ENCODE measurements at places on chromosomes 16 and 17.

DNA sequence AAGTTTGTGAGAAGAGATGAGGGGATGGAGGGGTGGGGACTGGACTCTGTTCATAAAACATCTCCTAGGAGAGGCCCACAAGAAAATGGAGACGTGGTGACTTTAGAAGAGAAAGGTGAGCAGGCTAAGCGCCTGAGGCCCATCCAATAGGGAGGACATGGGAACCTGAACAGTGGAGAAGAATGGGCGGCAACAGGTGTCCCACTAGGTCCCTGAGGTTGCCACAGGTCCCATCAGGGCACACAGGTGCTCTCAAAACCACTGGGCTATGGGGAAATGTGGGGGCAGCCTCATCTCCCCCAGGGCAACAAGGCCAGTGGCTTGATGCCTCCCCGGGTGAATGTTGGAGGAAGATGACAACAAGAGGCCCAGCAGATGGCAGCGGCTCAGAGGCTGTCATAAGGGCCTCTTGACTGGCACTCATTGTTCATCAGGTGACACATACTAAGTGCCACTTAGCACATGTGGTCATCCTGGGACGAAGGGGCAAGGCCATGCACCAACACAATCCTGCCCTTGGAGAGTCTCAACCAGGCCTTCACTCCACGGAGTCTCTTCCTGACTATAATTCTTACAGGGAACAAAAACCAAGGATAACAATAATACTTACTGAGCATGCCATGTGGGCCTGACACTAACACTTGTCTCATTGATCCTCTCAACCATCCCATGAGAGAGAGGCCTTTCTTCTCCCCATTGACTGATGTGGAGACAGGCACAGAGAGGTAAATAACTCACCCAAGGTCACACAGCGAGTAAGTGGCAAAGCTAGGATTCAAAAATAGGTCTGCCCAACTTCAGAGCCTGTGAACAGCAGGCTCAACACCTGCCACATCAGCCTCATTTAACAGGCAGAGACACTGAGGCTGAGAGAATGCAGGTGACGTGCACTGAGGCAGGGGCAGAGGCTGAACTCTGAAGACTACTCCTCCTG, 38.0 kb downstream of the CUEDC1 start:
- no peak for DNase-seq

- no peak for DNase-seq
Measured at GRCh38 chr16:70255574-70255973, 3.8 kb upstream of the EXOSC6 start.

GRCh38 chr17:40022961-40023541, 7.8 kb downstream of the CSF3 start:
- DNase-seq, result no peak

- DNase-seq, result no peak
Measured at GRCh38 chr17:37207103-37207502, 168.7 kb upstream of the C17orf78 start.

- DNase-seq, result no peak
Measured at GRCh38 chr17:73697872-73698271, 53.6 kb upstream of the SDK2 start.
